Mesenteric fat pad (tissue), 1 donor: ENCODE measurements at places on chromosomes 7 and 10.
A peak's percentile ranks its signal among the peaks of the same experiment; 100 is the strongest.

GRCh38 chr7:122438492-122438891 is 133.9 kb upstream of the FEZF1 start:
- DNase-seq: no peak

DNA sequence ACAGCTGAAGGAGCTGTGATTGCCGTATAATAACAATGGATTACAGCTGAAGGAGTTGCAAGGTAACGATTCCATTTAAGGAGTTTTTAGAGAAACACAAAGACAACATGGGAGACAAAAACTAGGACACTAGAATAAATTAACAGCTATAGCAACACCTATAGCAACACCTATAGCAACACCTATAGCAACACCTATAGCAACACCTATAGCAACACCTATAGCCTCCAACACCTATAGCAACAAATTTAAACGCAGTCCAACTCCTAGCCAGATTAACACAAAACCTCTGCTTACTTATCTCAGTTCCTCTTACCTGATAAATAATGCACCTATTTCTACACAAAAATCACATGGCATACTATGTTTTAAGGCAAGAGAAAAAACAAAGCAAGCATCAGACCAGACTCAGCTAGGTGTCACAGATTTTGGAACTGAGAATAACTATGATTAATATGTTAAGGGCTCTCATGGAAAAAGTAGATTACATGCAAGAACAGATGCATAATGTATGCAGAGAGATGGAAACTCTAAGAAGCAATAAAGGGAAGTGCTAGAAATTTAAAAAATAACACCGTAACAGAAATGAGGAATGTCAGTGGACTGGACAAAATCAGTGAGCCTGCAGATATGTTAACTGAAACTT is 55.7 kb upstream of the SRPK2 start:
- DNase-seq: no peak

- peak; percentile 72 for DNase-seq
These were observed 43.1 kb downstream of the CARD11 start for GRCh38 chr7:3000566-3000965.

DNA sequence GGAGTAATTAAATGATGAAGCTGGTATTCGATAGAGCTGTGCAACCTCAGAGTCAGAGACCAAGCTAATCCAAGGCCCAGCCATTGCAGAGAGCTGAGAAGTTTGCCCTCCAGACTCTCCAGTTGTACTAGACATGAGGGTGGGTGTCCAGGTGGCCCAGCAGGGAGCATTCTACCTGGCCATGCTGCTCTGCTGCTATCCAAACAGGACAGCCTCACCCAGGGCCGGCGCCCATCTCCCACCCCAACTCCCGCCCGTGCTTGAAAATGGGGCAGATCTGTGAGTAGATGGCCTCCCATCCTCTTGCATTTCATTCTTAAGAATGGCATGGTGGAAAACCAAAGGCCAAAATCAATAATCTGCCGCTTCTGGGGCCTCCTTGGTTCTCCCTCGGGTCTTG is 124.2 kb downstream of the TCERG1L start:
- DNase-seq: peak; percentile 41

- DNase-seq: no peak
These were observed 85.4 kb upstream of the NPTX2 start for GRCh38 chr7:98531717-98532116.

GRCh38 chr7:81638198-81638597 is 131.6 kb downstream of the HGF start:
- no peak for DNase-seq

GRCh38 chr10:81784111-81784597 is 90.8 kb upstream of the NRG3 start:
- DNase-seq: no peak

- DNase-seq: no peak
These were observed 195.3 kb upstream of the AHR start for GRCh38 chr7:17103170-17103569.

DNA sequence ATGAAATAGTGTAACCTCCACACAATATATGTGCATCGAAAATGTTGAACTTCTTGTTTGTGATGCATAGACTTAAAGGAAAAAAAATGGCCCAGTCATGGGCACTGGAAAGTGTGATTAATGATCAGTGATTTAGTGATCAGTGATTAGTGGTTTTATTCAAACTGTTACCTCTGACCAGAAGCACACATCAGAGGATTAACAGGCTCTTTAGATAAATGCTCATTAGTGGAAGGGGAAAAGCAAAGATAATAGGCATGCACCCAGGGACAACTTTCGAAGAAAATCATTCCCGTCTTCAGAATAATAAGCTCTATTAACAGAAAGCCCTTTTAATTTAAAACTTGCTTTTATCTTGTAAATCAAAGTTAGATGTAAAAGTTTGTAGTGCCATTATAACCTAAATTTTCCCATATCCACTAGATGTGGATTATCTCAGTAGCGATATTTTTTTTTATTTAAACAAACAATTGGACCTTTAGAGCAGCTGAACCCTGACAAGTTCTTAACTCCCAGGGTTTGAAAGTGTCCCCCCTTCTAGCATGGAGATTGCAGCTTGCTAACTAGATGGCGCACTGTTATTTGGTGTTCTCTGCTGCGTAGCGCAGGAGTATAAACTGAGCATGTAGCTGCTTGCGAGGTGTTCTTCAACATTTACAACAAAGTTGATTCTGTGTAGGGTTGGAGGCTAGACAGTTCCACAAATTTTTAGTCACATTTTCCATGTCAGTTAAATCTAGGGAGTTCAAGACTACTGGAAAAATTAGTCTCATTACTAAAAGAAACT is at the start of gene CREB5:
CREB5 (plus strand) TSS at position 643 of the 787 bp plus-strand sequence. CDS start 397 bp downstream, outside the sequence.
- no peak for DNase-seq
